ENCODE measurements at places on chromosomes 5 and 9. TPM values are rescaled to one million over a fixed set of nuclear protein-coding genes. Genes with fewer than 3 reads are reported as not detected.
A peak's percentile ranks its signal among the peaks of the same experiment; 100 is the strongest.

DNA sequence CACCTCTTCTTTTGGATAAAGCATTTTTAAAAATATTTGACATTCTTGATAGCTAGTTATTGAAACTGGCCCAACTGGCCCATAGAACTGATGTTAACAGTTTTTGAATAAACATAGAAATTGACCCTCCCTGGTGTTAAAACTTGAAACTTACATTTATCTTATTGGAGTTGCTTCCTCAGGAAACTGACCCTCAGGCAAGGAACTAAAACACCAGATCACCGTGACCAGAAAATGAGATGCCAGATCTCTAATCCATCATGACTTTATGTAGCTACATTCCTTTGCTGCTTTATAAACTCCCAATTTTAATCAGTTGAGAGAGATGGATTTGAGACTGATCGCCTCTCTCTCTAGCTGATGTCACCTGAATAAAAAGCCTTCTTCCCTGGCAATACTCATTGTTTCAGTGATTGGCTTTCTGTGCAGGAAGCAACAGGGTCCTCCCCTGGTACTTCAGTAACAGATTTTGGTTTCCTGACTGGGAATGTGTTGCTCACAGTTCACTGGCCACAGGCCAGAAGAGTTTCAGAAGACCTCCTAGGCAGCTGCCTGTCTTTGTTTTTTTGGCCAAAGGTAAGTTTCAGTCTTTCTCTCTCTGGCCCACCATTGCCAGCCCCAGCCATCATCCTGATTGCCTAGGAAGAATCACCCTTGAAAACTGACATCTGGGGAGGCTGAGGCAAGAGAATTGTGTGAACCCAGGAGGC lies 212.4 kb downstream of the DTWD2 start:
- H3K4me3 ChIP-seq = no peak overlapping the region
- H3K36me3 ChIP-seq = no peaks in the 10 kb centered on the region
- H3K27ac ChIP-seq = no peak overlapping the region
- no peak for DNase-seq
- H3K27me3 ChIP-seq = no peaks in the 10 kb centered on the region
- H3K4me1 ChIP-seq = no peaks in the 10 kb centered on the region

DNA sequence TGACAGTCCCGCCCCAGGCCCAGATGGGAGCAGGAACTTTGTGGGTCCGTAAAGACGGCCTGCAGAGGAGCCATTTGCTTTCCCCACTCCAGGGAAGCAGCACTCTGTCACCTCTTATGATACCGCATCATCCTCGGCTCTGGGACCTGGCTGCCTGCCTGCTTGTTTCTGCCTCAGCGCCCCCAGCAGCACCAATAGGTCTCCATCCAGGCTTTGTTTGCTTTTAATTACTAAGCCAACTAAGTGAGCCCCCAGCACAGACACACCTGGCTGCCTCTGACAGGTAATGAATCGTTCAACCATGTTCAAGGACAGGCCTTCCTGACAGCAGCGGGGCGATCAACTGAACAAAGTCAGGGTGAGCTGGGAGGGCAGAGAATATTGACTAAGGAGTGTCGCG lies 141.4 kb downstream of the C5orf15 start:
- H3K4me1 ChIP-seq = no peaks in the 10 kb centered on the region
- DNase-seq = no peak
- peaks cover 69% of the 10 kb centered on the region for H3K27me3 ChIP-seq
- H3K27ac ChIP-seq = no peak overlapping the region
- no peak overlapping the region for H3K4me3 ChIP-seq
- H3K36me3 ChIP-seq = no peaks in the 10 kb centered on the region

DNA sequence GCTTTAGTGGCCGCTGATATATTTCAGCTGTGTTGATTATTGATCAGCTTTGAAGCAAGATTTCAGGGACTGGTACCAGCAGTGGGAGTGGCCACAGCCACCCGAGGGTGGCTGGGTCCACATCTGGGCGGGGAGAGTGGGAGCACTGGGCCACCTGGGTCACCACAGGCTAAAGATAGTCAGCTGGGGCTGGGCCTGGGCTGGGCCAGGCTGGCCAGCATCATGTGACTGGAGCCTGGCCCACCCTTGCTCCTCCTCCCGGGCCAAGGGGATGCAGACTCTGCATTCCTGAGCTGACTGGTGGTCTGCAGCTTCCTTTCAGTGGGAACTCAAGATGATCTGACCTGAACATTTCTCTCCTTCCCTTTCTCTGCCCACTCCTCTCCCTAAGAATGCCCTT lies 27.1 kb downstream of the LARP1 start:
- no peak overlapping the region for H3K4me3 ChIP-seq
- H3K36me3 ChIP-seq = peaks cover 54% of the 10 kb centered on the region
- peak; percentile 60 for DNase-seq

- no peak overlapping the region for H3K27ac ChIP-seq
- H3K4me3 ChIP-seq = no peak overlapping the region
- no peak for DNase-seq
- H3K27me3 ChIP-seq = peaks cover 23% of the 10 kb centered on the region
These were observed 133.7 kb upstream of the IQGAP2 start for GRCh38 chr5:76269259-76269931.

- H3K27me3 ChIP-seq = no peaks in the 10 kb centered on the region
- DNase-seq = no peak
These were observed 20.7 kb upstream of the STX17 start for GRCh38 chr9:99885747-99886146.

- H3K4me3 ChIP-seq = no peak overlapping the region
- no peaks in the 10 kb centered on the region for H3K4me1 ChIP-seq
- no peak for DNase-seq
- H3K27me3 ChIP-seq = peaks cover 15% of the 10 kb centered on the region
These were observed 199.3 kb downstream of the MAN2A1 start for GRCh38 chr5:109888989-109889388.

- H3K27me3 ChIP-seq = no peaks in the 10 kb centered on the region
- no peak overlapping the region for H3K27ac ChIP-seq
- peaks cover 12% of the 10 kb centered on the region for H3K4me1 ChIP-seq
- no peak overlapping the region for H3K4me3 ChIP-seq
- H3K36me3 ChIP-seq = no peaks in the 10 kb centered on the region
These were observed 182.3 kb downstream of the MACROH2A1 start for GRCh38 chr5:135216471-135217343.

DNA sequence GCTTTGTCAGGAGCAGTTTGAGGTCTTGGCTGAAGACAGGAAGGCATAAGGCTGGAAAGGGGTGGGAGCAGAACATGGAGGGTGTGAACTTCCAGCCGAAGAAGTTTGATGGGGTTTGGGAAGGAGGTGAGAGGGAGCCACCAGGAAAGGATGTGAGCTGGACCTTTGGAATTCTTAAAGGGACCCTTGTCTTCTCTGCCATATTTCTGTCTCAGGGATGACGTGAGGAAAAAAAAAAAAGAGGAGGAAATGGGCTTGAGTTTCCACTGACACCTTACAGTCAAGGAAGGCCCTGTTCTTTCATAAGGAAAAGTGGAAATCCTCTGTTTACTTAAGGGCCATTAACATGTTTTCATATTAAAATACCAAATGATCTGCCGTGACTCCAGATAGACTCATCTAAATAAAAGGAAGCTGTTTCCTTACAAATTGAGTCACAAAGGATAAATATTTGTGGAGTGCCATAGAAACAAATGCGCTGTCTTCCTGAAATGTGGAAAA lies 132.1 kb downstream of the PALM2AKAP2 start:
- H3K27me3 ChIP-seq = no peaks in the 10 kb centered on the region
- H3K27ac ChIP-seq = no peak overlapping the region
- no peaks in the 10 kb centered on the region for H3K36me3 ChIP-seq
- DNase-seq = no peak

- no peaks in the 10 kb centered on the region for H3K36me3 ChIP-seq
These were observed 15.4 kb upstream of the C5orf47 start for GRCh38 chr5:173973616-173973969.

- DNase-seq = peak; percentile 65
- peak overlapping the region; percentile 100 for H3K27ac ChIP-seq
- peaks cover 3% of the 10 kb centered on the region for H3K36me3 ChIP-seq
- H3K27me3 ChIP-seq = no peaks in the 10 kb centered on the region
- H3K4me1 ChIP-seq = peaks cover 23% of the 10 kb centered on the region
These were observed 425 bp downstream of the PTPA start for GRCh38 chr9:129111528-129112151.

GRCh38 chr5:39167141-39167971 lies 52.0 kb downstream of the FYB1 start:
- no peak overlapping the region for H3K4me3 ChIP-seq
- H3K27me3 ChIP-seq = no peaks in the 10 kb centered on the region
- no peaks in the 10 kb centered on the region for H3K36me3 ChIP-seq
- DNase-seq = peak; percentile 42

GRCh38 chr9:7977586-7977985 lies 178.0 kb upstream of the DMAC1 start:
- no peaks in the 10 kb centered on the region for H3K27me3 ChIP-seq
- H3K4me3 ChIP-seq = no peak overlapping the region
- no peak overlapping the region for H3K27ac ChIP-seq
- no peaks in the 10 kb centered on the region for H3K4me1 ChIP-seq

GRCh38 chr9:137982200-137982599 lies 104.6 kb downstream of the CACNA1B start:
- no peak overlapping the region for H3K4me3 ChIP-seq
- peaks cover 7% of the 10 kb centered on the region for H3K27me3 ChIP-seq
- H3K36me3 ChIP-seq = no peaks in the 10 kb centered on the region
- H3K4me1 ChIP-seq = no peaks in the 10 kb centered on the region
- H3K27ac ChIP-seq = no peak overlapping the region

DNA sequence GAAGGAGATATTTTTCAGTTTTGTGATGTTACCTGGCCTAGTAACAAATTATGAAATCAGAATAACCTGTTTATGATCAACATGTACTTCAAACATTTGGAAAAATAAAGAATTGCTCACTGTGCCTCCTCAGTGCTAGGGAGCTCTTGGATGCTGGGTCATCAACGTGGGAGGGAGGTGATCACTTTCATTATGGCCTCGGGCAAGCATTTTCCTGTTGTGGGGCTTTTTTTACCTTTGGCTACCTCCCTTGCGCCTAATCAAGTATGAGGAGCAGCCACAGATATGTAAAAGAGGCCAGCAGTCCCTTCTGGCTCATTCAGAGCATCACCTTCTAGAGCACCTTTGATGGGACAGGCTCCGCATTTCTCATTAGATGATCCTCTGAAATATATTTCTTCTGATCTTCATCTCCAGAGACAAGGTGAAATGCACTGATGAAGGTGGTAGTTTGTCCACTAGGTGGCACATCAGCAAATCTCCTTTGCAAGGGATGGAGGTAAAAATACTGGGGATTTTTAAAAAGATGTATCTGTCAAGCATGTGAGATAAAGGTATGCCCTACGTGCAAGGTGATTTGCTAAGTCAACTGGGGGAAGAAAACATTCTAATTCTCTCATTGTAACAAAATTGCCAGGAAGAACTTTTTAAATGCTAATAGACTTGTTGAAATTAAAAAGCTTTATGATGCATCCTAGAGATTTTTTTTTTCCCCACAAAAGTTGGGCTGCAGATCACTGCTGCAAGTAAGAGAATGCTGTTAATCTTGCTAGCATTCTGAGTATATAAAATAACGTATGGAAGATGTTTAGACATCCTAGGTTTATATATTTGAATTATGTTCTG lies 218.2 kb downstream of the MAST4 start:
- H3K4me3 ChIP-seq = no peak overlapping the region
- DNase-seq = peak; percentile 52
- H3K36me3 ChIP-seq = no peaks in the 10 kb centered on the region
- H3K27me3 ChIP-seq = no peaks in the 10 kb centered on the region
- H3K27ac ChIP-seq = no peak overlapping the region

DNA sequence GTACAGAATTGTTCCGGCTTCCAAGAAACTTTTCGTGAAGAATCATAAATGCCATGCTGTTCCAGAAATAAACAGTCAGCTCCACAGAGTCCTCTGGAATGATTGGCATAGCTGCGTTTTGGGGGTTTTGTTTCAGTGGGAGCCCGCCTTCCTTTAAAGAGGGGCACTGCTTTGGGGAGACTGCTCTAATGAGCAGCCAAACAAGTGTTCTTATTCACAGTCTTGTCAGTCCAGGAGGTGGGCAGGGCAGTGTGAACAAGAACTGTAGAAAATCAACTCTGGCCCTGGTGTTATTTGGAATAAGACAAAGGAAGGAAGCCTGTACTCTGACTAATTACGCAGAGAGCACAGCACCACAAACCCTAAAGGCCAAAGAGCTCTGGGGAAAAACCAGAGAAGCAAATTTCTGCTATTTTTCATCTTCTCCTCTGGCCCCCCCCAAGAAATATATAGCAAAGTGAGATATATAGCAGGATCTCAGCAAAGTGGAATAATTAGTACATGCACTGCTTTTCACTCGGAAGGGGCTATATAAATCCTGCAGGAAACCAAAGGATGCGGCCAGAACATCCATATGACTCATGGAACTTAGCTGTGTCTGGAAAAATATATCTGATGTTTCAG lies 92.9 kb downstream of the GLDC start:
- no peaks in the 10 kb centered on the region for H3K4me1 ChIP-seq
- no peak overlapping the region for H3K27ac ChIP-seq
- DNase-seq = no peak
- H3K4me3 ChIP-seq = no peak overlapping the region

DNA sequence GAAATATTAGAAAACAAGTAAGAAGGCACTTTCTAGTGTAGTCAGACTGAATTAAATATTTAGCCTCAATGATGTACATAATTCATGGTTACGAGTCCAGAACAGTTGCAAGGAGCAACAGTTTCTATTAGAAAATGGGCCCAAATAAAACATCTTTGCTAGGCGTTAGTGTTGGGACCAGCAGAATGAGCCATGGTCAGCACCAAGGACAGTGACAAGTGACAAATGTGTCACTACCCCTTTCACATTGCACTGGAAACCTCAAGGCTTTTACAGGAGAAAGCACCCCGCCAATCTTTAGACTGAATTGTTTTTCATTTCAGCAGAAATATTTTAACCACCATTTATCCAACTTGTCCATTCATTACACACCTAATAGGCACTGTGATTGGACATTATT lies 301.3 kb upstream of the ADCY2 start:
- DNase-seq = peak; percentile 23
- H3K4me3 ChIP-seq = no peak overlapping the region
- no peak overlapping the region for H3K27ac ChIP-seq
- H3K4me1 ChIP-seq = no peaks in the 10 kb centered on the region
- H3K36me3 ChIP-seq = no peaks in the 10 kb centered on the region

- H3K27ac ChIP-seq = no peak overlapping the region
- peaks cover 21% of the 10 kb centered on the region for H3K4me1 ChIP-seq
- DNase-seq = no peak
These were observed 72.5 kb downstream of the STK10 start for GRCh38 chr5:172115541-172115982.

- no peak for DNase-seq
- peaks cover 61% of the 10 kb centered on the region for H3K36me3 ChIP-seq
- H3K27ac ChIP-seq = no peak overlapping the region
- H3K4me1 ChIP-seq = peaks cover 31% of the 10 kb centered on the region
- H3K27me3 ChIP-seq = no peaks in the 10 kb centered on the region
These were observed 18.4 kb downstream of the TENT4A start for GRCh38 chr5:6731465-6732237.

- no peak overlapping the region for H3K4me3 ChIP-seq
- no peak for DNase-seq
- H3K4me1 ChIP-seq = no peaks in the 10 kb centered on the region
- H3K27ac ChIP-seq = no peak overlapping the region
These were observed 3.7 kb downstream of the SEMA4D start for GRCh38 chr9:89494199-89494598.

- no peaks in the 10 kb centered on the region for H3K4me1 ChIP-seq
- H3K4me3 ChIP-seq = no peak overlapping the region
- no peak overlapping the region for H3K27ac ChIP-seq
- no peaks in the 10 kb centered on the region for H3K36me3 ChIP-seq
- peaks cover 9% of the 10 kb centered on the region for H3K27me3 ChIP-seq
These were observed 117.8 kb downstream of the ZNF354C start for GRCh38 chr5:179177711-179178575.

KCNIP1 gene
- total RNA-seq = not detected

C6 gene
- total RNA-seq = 0.51 TPM

GFI1B gene
- 73.4 TPM for total RNA-seq

SPATA31D4 gene
- not detected for total RNA-seq

HACD4 gene
- total RNA-seq = 0.02 TPM
